Right kidney (tissue), 9 donors: ENCODE measurements at places on chromosomes 2 and 18.

GRCh38 chr2:54880428-54880827, 157.0 kb downstream of the EML6 start:
- DNase-seq = no peak

GRCh38 chr2:164126960-164127660, 391.3 kb upstream of the FIGN start:
- no peak for DNase-seq

GRCh38 chr2:96253006-96253405, 12.8 kb downstream of the TMEM127 start:
- DNase-seq = no peak

GRCh38 chr2:19139386-19139785, 219.0 kb downstream of the OSR1 start:
- no peak for DNase-seq

DNA sequence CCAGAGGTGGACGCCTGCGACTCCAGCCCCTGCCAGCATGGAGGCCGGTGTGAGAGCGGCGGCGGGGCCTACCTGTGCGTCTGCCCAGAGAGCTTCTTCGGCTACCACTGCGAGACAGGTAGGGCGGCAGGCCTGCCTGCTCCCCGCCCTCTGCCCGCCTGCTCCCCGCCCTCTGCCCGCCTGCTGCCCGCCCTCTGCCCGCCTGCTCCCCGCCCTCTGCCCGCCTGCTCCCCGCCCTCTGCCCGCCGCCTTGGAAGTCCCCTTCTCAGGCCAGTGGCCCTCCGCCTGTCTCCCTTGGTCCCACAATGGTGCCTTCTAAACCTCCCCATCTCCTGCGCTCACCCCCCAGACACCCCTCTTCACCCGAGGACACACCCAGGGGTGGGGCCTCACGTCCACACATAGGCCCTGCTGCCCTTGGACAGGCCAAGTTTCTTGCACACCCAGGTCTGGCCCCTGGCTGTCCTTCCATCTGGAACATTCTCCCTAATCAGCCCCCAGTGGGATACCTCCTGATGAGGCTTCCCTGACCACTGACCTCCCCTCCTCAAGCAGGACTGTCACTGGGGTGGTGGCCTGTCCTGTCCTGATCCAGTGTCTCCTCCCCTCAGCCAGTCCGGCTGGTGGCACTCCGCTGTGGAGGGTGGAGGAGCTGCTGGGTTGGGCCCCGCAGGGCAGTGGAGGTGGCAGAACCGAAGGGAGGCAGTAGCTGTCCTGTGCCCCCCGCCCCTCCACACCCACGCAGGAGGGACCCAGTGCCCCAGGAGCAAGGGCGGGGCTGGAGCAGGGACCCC, 37.9 kb downstream of the MTERF4 start:
- no peak for DNase-seq

DNA sequence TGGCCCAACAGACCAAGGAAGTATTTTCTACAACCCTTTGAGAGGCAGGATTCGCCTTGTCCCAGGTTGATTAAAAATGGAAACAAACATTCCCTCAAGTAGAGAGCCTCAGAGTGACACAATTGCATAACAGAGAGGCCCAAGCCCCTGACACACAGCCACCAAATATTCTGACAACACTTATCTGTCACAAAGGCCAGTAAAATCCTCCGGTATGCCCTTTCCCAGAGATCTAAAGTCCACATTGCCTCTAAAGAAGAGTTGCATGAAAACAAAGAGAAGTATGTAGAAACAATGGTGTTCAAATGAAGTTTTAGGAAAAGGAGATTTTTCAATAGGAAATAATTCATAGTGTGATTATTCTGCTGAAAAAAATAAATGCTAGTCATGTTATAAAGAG, 32.1 kb downstream of the DSEL start:
- DNase-seq = no peak

GRCh38 chr2:954687-955000, 4.0 kb downstream of the SNTG2 start:
- DNase-seq = no peak

- no peak for DNase-seq
Measured at GRCh38 chr2:155111070-155111469, 412.6 kb downstream of the KCNJ3 start.

DNA sequence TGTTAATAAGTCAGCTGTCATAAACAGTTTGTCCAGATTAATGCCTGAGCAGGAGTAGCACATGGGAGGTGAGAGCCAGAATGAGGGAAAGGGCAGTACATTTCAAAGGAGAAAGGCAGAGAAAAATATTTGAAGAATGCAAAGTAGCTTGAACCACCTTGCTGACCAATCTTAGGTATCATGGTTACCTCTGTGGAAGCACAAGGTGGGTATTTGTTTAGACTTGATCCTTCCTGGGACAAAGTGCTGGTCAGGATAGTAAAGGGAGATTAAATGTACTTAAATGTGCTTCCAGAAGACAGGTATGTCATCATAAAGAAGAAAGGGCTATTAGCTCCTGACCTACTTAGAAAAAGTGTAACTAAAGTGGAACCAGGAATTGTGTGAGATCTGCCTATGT, 105.0 kb downstream of the LRRTM1 start:
- no peak for DNase-seq

GRCh38 chr2:160783474-160783873, 289.9 kb upstream of the RBMS1 start:
- DNase-seq = no peak

DNA sequence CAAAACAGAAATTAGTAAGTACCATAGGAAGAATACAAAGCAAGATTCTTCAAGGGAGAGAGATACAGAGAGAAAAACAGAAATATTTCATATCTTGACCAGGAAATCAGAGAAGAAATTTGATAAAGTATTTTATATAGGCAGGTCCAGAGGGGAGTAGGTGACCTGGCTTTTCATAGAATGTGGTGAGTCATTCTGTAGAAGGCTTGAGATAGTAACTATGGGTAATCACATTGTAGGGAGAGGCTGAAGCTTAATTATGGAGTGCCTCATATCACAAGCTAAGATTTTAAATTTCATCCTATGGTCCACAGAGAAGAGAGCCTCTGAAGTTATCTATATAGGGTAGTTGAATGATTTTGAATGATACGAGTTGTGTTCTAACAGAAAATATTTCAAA, 195.0 kb upstream of the CYRIA start:
- no peak for DNase-seq

GRCh38 chr2:42569883-42570282, 1.5 kb downstream of the MTA3 start:
- DNase-seq = no peak
